Left forelimb (tissue), 1 donor: ENCODE measurements at places on chromosomes 6 and 20.

- DNase-seq: no peak
Observed at GRCh38 chr6:45686841-45687569, 309.3 kb upstream of the SUPT3H start.

- DNase-seq: no peak
Observed at GRCh38 chr6:163501026-163501425, 86.5 kb downstream of the QKI start.

GRCh38 chr20:40462566-40462965, 226.5 kb downstream of the MAFB start:
- no peak for DNase-seq

- DNase-seq: no peak
Observed at GRCh38 chr6:17886891-17887290, 100.5 kb downstream of the KIF13A start.

DNA sequence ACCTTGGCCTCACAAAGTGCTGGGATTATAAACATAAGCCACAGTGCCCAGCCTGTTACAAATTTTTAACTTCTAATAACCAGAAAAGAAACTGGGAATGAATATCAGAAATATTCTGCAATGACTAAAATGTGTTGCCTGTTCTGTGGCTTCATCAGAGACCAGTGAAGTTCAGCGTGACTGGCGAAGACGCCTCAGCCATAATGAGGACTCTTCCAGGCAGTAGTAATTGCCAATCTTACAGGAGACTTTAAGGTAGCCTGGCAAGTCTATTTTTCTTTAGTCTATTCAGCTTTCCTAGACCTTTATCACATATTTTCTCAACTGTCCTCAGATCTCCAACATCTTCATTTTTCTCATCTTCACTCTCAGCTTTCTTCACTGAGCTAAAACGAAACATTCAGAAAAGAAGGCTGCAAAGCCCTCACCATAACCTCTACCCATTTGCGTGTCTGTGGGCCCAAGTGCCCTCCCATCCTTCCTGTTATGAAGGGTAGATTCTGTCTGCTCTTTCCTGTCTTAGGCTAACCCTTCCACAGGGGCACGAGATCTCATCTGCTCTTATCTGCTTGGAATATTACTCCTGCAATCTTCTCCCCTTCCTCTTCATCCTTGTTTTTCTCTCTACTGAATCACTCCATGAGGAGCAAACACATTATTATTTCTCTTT, 42.0 kb upstream of the OLIG3 start:
- DNase-seq: no peak

DNA sequence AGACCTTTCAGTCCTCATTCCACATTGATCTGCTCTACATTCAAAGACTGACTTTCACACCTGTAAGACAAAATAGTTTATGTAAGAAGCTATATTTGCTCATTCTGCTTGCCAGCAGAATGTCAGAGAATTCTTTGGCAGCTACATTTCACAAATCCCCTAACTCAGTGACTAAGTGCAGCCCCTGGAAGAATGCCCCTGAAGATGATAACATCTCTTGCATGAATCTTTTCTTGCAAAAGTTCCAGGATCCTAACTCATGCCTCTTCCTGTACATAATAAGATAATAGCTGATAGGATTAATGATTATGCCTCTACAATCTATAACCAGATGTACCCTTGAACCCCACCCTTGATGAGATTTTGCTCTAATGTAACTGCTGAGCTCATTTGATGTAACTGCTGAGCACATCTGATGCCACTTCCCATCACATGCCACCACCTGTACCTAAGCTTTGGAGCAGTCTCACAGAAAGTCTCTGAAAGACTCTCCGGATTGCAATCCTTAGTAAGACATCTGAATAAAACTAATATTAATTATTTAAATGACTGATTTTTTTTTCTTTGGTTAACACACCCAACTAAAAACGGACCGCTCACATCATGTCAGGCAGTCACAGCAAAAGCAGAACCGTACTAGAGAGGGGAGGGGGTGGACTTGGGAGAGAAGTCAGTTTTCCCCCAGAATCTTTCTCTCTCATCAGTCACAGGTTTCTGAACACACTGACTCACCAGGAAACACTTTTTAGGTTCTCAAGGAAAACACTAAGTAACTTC, 684 bp upstream of the DNAH8 start:
- no peak for DNase-seq

GRCh38 chr6:1865585-1865984, 255.9 kb downstream of the FOXC1 start:
- no peak for DNase-seq

- DNase-seq: no peak
Observed at GRCh38 chr6:5337573-5337972, 76.3 kb downstream of the FARS2 start.
